Activated naive CD4-positive, alpha-beta T cell treated with anti-CD3 and anti-CD28 coated beads, Interleukin-2, amount 10 ng/mL, durations not matched to agents 7 days and 5 days (primary cell): ENCODE measurements at places on chromosomes 7 and 10.

- no peak for DNase-seq
- no peak overlapping the region for H3K27ac ChIP-seq
- H3K4me3 ChIP-seq, result no peak overlapping the region
- no peaks in the 10 kb centered on the region for H3K36me3 ChIP-seq
Measured at GRCh38 chr10:63935705-63936104, 414.5 kb downstream of the REEP3 start.

- peaks cover 2% of the 10 kb centered on the region for H3K4me1 ChIP-seq
- peaks cover 54% of the 10 kb centered on the region for H3K36me3 ChIP-seq
- H3K27ac ChIP-seq, result no peak overlapping the region
- no peaks in the 10 kb centered on the region for H3K27me3 ChIP-seq
Measured at GRCh38 chr10:93515071-93516005, 18.9 kb downstream of the CEP55 start.

DNA sequence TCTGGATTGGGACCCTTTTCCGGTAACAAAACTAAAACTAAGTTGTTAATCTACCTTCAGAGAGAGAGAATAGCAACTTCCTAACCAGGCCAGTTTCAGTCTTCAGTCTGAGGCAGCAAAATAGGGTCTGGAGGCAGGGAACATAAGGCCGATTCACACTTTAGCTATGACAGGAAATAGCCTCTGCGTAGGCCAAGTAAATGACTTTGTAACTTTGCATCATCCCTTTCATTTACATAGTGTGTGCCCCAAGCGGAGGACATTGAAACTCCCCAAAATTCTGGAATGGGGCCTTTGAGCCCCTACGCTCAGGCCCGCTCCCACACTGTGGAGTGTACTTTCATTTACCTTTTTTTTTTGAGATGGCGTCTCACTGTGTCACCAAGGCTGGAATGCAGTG, 1.7 kb upstream of the UPP1 start:
- peak overlapping the region; percentile 62 for H3K4me3 ChIP-seq
- peak overlapping the region; percentile 97 for H3K27ac ChIP-seq
- H3K36me3 ChIP-seq, result peaks cover 35% of the 10 kb centered on the region
- DNase-seq, result no peak
- no peaks in the 10 kb centered on the region for H3K27me3 ChIP-seq
- peaks cover 77% of the 10 kb centered on the region for H3K4me1 ChIP-seq

DNA sequence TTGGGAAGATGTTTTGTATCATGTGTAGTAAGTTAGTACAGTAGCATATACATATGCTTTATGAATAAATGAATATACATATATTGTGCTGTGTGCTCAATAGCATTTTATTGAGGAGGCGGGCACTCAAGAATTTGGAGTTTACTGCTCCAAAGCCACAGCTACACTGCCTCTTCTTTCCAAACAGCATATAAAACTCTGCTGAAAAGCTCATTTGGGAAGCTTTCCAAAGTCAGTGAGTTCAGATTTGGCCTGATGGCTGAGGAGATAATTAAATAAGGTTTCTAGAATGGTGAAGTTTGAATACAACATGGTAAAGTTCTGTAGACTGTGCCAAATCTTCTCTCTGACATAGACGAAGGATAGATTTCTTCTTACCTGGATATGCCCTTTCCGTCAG, 29.8 kb downstream of the CDK1 start:
- no peak overlapping the region for H3K4me3 ChIP-seq
- H3K27ac ChIP-seq, result no peak overlapping the region
- H3K27me3 ChIP-seq, result no peaks in the 10 kb centered on the region

DNA sequence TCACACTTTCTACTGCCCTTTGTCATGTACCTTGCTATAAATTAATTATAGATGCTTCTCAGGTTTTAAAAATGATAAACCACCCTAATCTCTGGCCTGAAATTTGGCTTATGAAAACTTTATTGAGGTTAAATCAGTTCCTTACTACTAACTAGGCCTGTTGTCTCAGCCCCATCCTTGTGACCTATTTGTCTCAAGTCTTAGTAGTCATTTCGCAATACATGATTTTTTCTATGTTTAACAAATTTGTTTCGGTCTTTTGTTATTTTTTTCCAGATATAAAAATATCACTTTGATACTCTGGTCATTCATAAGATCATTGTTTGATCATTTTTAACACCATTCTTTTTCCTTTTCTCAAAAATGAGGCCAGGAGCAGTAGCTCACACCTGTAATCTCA, 411.6 kb downstream of the GFRA1 start:
- no peaks in the 10 kb centered on the region for H3K4me1 ChIP-seq
- H3K36me3 ChIP-seq, result no peaks in the 10 kb centered on the region
- no peak overlapping the region for H3K4me3 ChIP-seq
- H3K27me3 ChIP-seq, result no peaks in the 10 kb centered on the region
- no peak for DNase-seq

DNA sequence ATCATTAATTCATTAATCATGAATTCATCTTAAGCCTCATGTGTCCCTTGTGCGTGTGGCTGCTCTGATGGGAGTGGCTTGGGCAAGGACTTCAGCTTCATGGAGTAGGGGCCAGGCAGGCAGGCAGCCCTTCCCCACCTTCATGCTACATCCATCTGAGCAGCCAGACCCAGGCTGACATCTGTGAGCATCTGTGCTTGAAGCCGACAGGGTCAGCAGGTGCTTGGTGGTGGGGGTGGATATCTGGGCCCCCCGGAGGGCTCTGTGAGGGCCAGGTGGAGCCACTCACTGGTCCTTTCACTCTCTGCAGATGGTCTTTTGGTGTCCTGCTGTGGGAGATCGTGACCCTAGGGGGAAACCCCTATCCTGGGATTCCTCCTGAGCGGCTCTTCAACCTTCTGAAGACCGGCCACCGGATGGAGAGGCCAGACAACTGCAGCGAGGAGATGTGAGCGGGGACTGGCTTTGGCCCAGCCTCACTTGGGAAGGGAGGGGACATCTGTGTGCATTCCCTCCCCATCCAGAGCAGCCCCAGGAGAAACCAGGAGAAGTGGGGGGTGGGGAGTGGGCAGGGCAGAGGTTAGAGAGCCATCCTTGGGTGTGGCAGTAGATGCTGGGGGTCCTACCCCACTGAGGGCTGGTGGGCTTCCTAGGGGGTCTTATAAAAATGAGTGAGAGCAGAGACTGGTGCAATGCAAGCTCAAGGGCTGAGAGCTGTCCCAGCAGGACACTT, 14.7 kb upstream of the CSGALNACT2 start:
- H3K4me1 ChIP-seq, result peaks cover 71% of the 10 kb centered on the region
- H3K27me3 ChIP-seq, result peaks cover 10% of the 10 kb centered on the region
- peak overlapping the region; percentile 76 for H3K27ac ChIP-seq
- no peaks in the 10 kb centered on the region for H3K36me3 ChIP-seq

- H3K4me3 ChIP-seq, result no peak overlapping the region
- H3K27me3 ChIP-seq, result no peaks in the 10 kb centered on the region
- no peak for DNase-seq
- H3K27ac ChIP-seq, result no peak overlapping the region
- H3K36me3 ChIP-seq, result no peaks in the 10 kb centered on the region
Measured at GRCh38 chr7:68964060-68964459, 634.2 kb upstream of the AUTS2 start.

- H3K4me1 ChIP-seq, result no peaks in the 10 kb centered on the region
- H3K4me3 ChIP-seq, result no peak overlapping the region
- H3K27me3 ChIP-seq, result no peaks in the 10 kb centered on the region
- H3K27ac ChIP-seq, result no peak overlapping the region
Measured at GRCh38 chr7:152664636-152665035, 11.3 kb downstream of the XRCC2 start.

DNA sequence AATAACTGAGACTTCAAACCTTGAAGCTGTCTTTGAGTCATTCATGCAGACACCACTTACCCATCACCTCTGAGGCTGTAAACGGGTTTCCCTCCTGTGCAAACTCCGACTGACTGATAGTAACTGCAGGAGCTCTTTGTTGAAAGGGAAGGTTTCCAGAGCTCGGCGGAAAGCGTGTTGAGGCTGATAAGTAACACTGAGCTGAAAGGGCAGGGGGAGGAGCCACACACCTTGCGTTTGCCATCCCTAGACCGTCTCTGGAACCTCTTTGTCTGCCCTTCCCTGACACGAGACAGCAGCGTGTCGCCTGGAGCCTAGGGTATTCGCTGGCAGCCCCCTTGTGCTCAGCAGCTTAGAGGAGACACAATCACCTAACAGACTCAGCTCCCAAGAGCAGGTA, 134.0 kb downstream of the PAXIP1 start:
- no peak overlapping the region for H3K27ac ChIP-seq
- no peaks in the 10 kb centered on the region for H3K36me3 ChIP-seq
- DNase-seq, result no peak
- H3K4me1 ChIP-seq, result no peaks in the 10 kb centered on the region
- no peak overlapping the region for H3K4me3 ChIP-seq
- peaks cover 36% of the 10 kb centered on the region for H3K27me3 ChIP-seq

- H3K4me3 ChIP-seq, result no peak overlapping the region
- no peak overlapping the region for H3K27ac ChIP-seq
- no peaks in the 10 kb centered on the region for H3K27me3 ChIP-seq
Measured at GRCh38 chr7:88040694-88041093, 106.6 kb downstream of the ADAM22 start.

DNA sequence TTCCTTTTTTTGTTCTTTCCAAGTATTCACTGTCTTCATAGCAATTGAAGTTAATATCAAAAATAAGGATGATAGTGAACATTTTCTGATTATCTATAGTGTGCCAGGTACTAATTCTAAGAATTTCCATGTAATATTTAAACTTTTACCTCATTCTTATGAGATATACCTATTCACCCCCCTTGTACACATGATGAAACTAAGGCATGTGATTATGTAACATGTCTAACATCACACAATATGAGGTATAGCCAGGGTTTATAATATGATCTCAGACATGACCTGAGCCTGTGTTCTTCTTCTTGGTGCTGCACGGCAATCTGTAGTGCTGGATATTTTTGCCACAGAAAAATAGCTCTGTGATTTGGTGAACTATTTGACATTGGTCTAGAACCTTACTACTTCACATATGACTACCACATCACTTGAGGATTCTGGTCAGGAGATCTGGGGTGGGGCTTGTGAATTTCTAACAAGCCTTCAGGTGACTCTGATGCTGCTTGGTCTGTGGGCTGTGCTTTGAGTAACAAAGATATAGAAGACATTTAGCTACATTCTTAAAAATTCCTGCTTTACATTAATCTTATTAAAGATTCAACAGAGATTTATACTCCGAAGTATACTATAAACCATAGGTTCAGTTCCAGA, 79.1 kb downstream of the TRIM24 start:
- peaks cover 5% of the 10 kb centered on the region for H3K4me1 ChIP-seq
- H3K36me3 ChIP-seq, result peaks cover 70% of the 10 kb centered on the region
- no peak for DNase-seq
- H3K27ac ChIP-seq, result no peak overlapping the region

- no peak for DNase-seq
- H3K36me3 ChIP-seq, result no peaks in the 10 kb centered on the region
- no peak overlapping the region for H3K4me3 ChIP-seq
- H3K27ac ChIP-seq, result no peak overlapping the region
- peaks cover 4% of the 10 kb centered on the region for H3K27me3 ChIP-seq
- H3K4me1 ChIP-seq, result no peaks in the 10 kb centered on the region
Measured at GRCh38 chr7:108660465-108660864, 90.8 kb downstream of the DNAJB9 start.

GRCh38 chr10:66836057-66836456, 89.8 kb upstream of the LRRTM3 start:
- no peaks in the 10 kb centered on the region for H3K27me3 ChIP-seq
- no peak overlapping the region for H3K27ac ChIP-seq
- H3K4me1 ChIP-seq, result no peaks in the 10 kb centered on the region

DNA sequence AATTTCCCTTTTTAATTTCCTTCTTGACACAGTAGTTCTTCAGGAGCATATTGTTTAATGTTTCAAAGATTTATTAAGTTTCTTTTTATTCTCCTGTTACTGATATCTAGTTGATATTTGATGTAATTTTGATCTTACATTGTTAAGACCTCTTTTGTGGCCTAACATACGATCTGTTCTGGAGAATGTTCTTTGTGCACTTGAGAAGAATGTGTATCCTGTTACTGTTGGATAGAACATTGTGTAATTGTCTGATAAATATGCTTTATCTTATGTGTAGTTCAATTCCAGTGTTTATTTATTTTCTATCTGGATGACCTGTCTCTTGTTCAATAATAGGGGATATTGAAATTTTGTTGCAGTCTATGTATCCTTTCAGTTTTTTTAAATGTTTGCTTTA, 106.7 kb downstream of the ITGB1 start:
- no peaks in the 10 kb centered on the region for H3K27me3 ChIP-seq
- H3K4me3 ChIP-seq, result no peak overlapping the region
- no peak overlapping the region for H3K27ac ChIP-seq
- no peak for DNase-seq

DNA sequence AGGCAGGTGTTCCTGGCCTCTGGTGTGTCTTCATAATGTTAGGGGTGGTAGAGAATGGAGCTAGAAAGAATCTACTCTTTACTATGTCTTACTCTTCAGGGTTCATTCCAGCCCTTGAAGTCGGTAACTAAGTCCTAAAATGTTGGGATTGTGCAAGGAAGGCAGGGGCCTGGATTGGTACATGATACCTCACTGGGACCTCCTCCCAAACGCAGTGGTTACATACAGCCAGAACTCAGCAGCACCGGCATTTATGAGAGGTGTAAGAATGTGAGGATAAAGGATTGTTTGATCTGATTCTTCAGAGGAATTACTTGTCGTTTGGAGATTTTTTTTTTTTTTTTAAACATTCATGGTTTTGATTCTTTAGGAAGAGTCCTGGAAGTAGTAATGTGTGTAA, 6.9 kb downstream of the COMTD1 start:
- DNase-seq, result no peak
- H3K4me3 ChIP-seq, result no peak overlapping the region
- H3K27ac ChIP-seq, result peak overlapping the region; percentile 57
- peaks cover 64% of the 10 kb centered on the region for H3K4me1 ChIP-seq

DNA sequence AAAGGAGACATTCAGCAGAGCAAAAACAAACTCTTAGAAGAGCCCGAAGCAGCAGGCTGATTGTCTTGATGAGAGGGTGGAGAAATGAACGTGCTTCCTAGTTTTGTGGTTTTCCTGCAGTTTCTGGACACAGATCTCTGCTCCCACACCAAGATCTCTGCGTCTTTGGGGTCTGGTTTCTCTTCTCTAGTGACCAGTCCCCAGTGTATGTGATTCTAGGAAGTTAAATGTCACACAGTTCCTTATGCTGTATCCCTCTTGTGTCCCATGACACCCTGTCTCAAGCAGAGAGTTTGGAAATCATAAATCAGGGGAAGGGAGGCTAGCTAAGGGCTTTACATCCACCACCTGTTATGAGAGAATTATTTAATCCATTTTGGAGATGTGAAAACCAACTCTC, 55.4 kb upstream of the KLF14 start:
- DNase-seq, result no peak
- H3K36me3 ChIP-seq, result no peaks in the 10 kb centered on the region
- H3K4me1 ChIP-seq, result no peaks in the 10 kb centered on the region
- H3K27ac ChIP-seq, result no peak overlapping the region
- H3K4me3 ChIP-seq, result no peak overlapping the region

DNA sequence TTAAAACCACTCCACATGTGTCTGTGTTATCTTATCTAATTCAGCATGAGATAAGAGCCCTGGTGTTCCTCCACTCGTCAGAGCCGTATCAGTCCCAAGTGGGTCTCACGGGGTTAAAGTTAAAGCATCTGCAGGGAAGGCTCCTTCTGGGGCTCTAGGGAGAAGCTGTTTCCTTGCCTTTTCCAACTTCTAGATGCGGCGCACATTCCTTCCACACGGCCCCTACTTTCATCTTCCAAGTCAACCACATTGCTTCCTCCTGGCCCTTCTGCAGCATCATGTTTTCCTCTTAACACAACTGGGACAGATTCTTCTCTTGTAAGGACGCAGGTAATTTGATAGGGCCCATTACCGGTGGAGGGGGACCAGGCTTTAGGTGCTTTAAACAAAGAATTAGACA, 620.1 kb upstream of the DPP6 start:
- H3K4me1 ChIP-seq, result no peaks in the 10 kb centered on the region
- H3K27me3 ChIP-seq, result no peaks in the 10 kb centered on the region
- H3K4me3 ChIP-seq, result no peak overlapping the region
- DNase-seq, result no peak
- no peak overlapping the region for H3K27ac ChIP-seq
